ENCODE measurements at places on chromosomes 2 and 18.

GRCh38 chr18:49491534-49491856 lies 4.5 kb upstream of the C18orf32 start:
- no peak for DNase-seq

DNA sequence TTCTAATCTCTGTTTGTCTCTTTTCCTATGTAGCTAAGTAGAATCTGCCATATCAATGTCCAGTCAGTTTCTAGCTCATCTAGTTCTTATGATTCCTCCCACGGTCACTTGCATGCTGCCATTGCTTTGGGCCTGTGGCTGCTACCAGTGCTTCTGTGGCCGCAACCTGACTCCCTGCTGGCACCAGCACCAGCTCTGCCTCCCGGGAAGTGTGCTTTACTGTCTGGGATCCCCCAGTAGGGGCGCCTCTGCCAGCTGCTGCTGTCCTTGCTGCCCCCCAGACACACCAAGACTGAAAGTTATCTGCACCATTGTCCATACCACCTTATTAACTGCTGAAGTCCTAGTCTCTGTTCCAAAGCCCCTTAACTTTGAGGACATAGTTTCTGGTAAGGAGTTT lies 56.3 kb downstream of the RAPGEF4 start:
- DNase-seq = no peak

GRCh38 chr2:241964133-241964532 lies 94.6 kb downstream of the RTP5 start:
- no peak for DNase-seq

GRCh38 chr2:134253117-134253704 lies 661 bp upstream of the MGAT5 start:
- no peak for DNase-seq

DNA sequence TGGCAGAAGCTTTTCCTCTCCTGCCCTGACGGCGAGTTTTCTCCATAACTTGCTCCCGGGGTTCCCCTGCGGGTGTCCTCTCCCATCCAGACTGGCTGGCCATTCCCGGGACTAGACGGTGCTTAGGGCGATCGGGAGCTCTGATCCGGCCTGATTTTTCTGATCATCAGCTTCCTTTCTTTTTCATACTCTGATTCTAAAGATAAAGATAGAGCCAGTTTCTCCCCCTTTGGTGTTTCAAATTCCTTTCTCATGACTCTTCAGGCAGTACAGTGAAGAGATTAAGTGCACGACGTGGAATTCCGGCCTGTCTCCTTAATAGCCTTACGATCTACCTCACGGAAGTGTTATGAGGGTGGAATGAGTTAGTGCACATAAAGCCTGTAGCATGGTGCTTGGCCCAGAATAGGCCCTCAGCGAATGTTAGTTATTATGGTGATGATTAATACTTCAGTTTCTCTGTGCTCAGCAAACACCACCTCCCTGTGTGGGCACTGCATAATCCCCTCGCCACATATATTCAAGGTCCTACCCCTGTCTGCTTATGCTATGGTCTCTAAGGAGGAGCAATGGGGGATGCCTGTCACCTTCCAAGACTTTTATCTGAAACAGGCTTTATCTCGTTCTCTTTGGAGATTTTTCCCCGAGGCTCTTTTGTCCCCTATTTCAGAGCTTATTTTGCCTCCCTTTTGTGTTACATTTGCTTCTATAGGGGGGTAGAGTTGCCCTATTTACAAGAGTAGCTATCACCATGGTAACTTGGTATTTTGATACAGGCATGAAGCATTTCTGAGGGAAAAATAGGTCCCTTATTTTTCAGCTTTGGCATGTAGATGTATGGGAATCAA lies 254.8 kb downstream of the CDH2 start:
- peak; percentile 100 for DNase-seq

DNA sequence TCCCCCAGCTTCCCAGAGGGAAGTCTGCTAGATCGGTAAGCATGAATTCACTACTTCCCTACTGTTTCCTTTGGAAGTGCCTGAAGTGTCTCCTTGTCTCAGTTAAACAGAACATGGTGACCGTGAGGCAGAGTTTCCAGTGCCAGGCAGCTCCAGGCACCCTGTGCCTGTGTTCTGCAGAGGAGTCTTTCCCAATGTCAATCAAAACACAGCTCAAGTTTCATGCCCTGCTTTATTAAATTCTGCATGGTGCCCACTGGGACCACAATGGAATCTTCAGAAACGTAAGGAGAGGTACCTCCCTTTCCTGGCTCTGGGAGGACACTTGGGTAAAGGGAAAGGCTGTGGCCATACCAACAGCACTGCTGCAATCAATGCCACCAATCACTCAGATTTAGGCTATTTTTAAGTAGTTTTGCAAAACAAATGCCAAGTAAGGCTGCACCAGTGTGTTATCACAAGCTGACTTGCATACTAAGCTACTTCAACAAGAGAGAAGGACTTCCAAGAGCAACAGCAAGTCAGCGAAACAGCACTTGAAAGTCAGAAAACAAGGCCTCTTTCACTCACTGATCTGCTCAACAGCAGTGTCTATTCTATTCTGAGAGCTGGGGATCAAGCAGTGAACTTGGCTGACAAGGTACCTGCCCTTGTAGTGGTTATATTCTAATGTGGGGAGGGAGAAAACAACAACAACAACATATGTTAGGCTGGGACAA lies 14.9 kb downstream of the LPIN2 start:
- DNase-seq = peak; percentile 65

GRCh38 chr2:72840066-72840465 lies 14.2 kb upstream of the EXOC6B start:
- no peak for DNase-seq

- peak; percentile 36 for DNase-seq
These were observed 146.0 kb upstream of the PGAP1 start for GRCh38 chr2:197072533-197072932.

GRCh38 chr2:47058003-47058931 lies 96.8 kb downstream of the STPG4 start:
- no peak for DNase-seq

DNA sequence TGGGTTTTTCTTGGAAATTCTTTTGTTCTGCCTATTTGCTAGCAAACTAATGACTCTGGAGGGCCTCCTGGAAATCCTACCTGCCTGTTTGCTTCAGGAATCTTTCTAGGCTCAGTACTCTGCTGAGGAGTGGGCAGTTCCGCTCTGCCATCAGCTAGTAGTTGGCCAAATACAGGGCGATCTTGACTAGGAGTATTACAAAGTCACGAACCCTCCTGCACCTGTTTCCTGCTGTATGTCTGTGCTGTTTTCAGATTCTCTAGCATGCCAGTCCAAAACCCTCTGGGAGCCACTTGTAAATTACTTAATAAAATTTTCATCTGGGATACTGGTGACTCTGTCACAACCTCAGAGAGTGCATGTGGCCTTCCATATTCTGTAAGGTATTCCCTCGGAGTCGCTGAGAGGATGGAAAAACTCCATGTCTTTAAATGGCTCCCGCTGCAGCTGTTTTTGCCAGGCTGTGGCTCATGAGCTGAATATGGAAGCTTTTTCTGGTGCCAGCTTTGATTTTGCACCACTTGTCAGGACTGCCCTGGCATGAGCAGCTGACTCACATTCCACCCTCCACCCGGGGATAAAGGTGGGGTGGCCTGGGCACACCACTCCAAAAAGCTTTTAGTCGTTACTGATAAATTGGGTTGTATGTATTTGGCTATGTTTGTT lies 123.0 kb downstream of the RTN4 start:
- DNase-seq = no peak

DNA sequence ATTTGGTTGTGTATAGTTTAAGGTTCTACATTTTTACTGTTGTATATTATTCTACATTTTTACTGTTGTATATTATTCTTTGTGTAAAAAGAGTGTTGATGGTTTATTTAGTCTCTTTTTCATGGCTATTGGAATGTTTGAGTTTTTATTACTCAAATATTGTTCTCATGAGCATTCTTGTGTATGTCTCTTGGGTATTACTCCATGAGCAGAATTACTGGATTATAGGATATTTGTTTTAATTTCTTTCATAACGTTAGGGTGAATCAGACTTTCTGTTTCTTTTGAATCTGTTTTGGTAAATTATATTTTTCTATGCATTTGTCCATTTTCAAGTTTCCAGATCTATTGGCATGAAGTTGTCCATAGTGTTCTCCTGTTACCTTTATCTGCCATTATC lies 111.6 kb downstream of the DYNAP start:
- no peak for DNase-seq

DNA sequence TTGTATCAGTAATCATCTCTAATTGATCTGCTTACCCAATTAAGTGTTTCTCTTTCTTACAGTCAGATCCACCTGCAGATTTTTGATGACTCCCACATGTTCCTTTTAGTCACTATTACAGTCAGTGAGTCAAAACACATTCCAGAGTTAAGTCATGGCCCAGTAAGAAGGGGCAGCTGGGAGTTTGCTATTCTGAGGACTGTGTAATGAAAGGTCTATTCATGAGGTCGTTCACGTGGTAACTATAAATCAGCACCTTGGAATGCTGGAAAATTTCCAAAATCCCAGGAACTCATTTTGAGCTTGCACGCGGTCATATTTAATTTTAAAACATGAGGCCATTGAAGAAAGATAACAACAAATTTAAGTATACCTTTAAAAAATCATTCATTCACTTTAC lies 252.5 kb downstream of the XIRP2 start:
- DNase-seq = peak; percentile 100

DNA sequence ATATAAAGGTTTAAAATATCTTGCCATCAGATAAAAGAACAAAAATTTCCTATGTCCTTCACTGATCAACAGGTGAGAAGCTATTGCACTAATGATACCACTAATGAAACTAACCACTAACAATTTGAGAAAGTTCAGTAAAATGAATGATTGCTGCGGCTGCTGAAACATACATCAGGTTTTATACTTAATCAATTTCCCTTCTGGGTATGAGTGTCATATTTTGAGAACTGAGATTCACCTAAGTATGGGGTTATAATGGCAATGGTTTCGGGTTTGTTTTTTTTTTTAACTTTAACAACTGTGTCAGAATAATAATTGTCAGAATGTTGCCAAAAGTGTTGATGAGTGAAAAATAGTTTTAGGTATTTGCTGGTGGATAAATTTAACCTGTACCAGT lies 151.3 kb upstream of the SLC39A10 start:
- DNase-seq = no peak

DNA sequence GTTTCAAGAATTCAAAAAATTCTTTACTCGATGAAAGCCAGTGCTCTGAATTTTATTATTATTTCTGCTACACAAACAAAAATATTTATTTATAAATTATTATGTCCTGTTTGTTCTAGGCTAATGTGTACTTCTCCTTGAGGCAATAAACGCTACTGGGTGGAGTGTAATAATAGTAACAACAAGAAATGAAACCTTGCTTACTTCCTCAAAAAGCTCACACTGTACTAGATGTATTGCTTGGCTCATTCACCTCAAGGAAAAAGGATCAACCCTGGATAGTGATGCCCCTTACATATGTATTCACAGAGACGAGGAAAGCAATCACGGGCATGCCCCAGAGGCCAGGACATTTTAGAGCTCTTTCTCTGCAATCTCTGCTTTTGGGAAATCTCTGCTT lies 685.6 kb upstream of the NXPH2 start:
- no peak for DNase-seq

- no peak for DNase-seq
These were observed 39.5 kb upstream of the FLACC1 start for GRCh38 chr2:201396595-201396994.

DNA sequence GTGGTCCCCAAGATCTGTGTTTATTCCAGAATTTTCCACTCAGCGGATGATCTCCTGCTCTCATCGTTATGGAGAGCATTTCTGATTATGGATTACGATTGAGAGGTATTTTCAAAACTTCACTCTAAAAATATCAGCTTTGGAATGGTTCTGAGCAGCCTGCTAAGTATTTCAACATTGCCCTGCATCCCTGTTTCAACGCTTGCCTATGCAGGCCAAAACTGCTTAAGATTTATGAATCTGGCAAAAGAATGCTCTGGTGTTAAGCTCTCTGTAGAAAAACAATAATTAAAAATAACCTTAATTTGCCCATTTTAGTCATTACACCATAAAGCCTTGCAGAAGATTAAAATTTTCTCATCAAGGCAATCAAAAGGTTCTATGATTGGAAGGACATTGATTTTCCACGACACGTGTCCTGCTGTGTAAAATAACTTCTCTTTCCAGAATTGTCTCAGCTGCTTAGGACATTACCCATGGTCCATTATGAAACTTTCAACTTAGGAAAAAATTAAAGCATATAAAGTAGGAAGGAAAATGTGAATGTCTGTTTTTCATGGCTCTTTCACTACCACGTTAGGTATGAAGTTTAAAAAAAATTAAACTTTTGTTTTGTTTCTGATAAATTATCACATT lies 229.9 kb downstream of the ACKR3 start:
- DNase-seq = no peak

GRCh38 chr18:51716277-51716676 lies 518.8 kb upstream of the MEX3C start:
- no peak for DNase-seq

GRCh38 chr2:226308986-226309385 lies 490.6 kb downstream of the IRS1 start:
- DNase-seq = no peak

GRCh38 chr18:26777351-26778053 lies 88.0 kb downstream of the AQP4 start:
- no peak for DNase-seq

GRCh38 chr2:30348825-30349224 lies 98.2 kb upstream of the LCLAT1 start:
- no peak for DNase-seq

DNA sequence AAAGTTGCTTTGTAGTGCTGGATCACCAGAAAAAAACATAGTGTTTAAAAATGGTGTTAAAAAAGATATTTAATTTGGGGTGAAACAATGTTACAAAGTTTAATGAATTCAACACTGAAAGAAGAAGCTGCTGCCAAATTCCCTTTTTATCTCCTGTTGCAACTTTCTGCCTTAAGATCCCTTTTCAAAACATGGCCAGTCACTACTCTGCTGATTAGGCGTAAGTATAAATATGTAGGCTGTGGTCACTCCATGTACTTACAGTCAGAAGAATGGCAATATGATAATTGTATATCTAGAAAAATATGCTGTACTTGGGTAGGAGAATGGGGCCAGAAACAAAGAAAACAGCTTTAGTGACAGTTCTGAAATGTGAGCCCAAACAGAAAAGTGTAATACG lies 123.5 kb upstream of the ZBTB14 start:
- no peak for DNase-seq

GRCh38 chr2:195319548-195320412 lies 337.2 kb upstream of the SLC39A10 start:
- no peak for DNase-seq

GRCh38 chr2:197013098-197013497 lies 86.6 kb upstream of the PGAP1 start:
- no peak for DNase-seq

GRCh38 chr2:3469486-3469885 lies 49.8 kb downstream of the ADI1 start:
- no peak for DNase-seq

GRCh38 chr2:205762881-205763280 lies 80.6 kb downstream of the NRP2 start:
- DNase-seq = no peak

- DNase-seq = peak; percentile 93
These were observed 109.2 kb upstream of the CHRNA1 start for GRCh38 chr2:174873471-174873870.
